ENCODE measurements at places on chromosomes 2 and 18.

DNA sequence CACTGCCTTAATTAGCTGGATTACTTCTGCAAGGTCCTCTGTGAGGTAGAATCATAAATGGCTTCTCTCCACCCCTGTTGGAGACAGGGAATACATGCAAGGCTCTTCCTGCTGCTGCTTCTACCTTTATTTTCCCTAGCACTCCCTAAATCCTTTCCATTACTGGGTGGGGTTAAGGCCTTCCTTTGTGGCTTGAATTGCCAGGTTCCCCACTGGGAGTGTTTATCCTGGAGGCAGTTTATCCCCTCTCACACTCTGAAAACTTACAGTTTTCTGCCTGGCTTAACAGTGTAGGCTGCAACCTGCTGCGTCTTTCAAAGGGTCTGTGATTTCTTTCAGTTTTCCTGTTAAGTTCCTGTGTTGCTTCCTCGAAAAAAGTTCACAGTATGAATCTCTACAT lies 1062.3 kb upstream of the CRIM1 start:
- DNase-seq: no peak

DNA sequence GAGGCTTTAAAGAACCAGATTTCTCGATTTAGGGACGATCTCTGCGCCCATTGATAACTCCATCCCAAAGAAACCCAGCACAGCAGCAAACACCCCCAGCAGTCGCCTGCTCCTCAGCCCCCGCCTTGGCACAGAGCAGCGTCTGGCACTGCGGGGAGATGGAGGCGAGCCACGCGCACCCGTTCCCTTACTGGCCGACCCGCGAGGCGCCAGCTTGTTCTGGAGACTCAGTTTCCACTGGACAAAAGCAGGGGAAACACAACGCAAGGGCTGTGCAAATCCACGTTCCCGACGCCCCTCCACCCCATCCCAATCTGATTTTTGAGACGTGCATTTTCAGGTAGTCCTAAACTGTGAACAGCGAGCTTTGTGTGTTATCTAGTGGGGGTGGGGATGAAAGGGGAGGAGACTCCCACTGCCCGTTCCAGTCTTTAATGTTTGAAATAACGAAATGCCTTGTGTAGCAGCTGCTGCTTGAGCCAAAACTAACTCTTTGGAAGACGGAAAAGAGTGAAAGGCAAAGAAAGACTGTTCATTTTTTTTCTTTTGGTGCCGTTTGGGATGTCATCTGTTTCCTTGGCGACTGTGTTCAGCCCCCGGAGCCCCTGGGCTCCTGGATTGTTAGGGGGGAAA lies 143.2 kb downstream of the MEIS1 start:
- no peak for DNase-seq

DNA sequence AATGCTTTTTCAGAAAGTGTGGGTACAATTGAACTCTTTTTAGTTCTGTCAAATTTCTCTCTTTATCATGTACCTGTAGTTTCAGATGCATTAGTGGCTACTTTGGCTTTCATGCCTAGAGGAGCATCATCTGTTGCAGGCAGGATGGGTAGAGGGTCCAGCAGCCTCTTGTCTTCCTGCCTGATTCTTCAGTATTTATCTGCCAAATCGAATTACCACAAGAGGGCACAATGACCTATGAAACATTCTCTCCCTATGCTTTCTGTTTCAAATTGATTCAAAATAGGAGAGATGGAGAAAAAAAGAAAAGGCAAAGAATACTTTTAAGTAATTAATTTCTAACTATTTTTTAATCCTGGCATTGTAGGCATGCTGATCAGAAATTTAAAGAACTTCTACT lies 477.2 kb downstream of the TRIB2 start:
- DNase-seq: no peak

DNA sequence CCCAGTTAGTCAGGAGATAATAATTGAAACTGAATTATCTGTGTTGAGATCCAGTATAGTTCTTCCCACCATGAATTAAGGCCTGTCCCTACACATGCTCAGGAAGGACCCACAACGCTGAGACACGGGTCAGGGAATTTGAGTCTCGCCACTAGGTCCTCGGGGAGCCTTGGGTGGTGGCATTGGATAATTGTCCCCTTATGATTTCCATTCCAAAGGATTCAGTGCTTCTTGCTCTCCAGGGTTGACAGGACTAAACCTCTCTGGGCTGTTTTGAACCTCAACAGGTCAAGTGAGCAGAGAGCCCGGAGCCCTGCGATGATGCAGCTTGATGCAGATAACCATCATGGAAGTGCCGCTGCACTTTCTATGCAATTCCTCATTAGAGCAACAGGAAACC lies 253.7 kb upstream of the PXDN start:
- DNase-seq: no peak

GRCh38 chr2:23751747-23752265 lies 175.1 kb downstream of the ATAD2B start:
- DNase-seq: no peak

GRCh38 chr2:73027340-73027739 lies 44.2 kb downstream of the SFXN5 start:
- DNase-seq: no peak

GRCh38 chr2:138501425-138502254 lies at the start of gene SPOPL:
Gene SPOPL, plus strand, starts transcription at chr2:138501770. Its CDS starts 48,447 bp downstream, at chr2:138550217.
- DNase-seq: peak; percentile 69

- DNase-seq: no peak
Observed at GRCh38 chr18:61954096-61954746, 61.4 kb upstream of the RNF152 start.

DNA sequence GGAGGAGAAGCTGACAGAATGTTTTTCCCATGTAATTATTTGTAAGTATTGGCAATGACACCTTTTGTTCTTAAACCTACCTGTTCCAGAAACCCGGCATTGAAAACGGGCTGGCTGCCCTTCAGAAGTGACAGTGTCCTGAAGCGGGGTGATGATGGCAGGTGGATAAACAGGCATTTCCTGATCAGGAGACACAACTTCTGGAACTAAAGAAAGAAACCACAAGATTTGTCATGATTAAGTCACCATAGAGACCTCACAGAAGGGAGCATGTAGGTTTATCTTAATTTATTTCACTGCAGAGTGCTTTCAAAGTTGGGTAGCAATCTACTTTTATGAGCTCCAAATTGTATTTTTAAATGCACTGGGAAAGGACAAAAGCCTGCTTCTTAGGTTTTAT lies 43.1 kb downstream of the TTN start:
- no peak for DNase-seq

GRCh38 chr2:95025406-95026319 lies at the start of gene MAL:
Gene MAL, plus strand, starts transcription at chr2:95025708. Its CDS starts 85 bp downstream, at chr2:95025793.
- DNase-seq: peak; percentile 51

DNA sequence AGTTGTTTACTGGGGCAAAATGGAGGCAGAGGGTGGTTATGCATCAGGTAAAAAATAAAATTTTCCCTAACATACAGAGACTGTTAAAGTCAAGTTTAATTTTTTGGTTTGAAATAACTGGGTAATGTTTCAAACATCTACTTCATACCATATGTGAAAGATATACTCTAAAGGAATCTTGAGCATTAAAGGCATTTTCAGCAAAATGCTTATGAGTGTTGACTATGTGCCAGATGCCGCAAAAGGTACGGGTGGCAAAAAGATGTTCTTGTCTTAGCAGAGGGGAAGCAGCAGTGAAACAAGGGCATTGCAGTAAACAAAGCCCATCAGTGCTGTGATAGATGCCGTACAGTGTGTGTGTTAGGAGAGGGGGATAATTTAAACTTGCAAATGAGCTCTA lies 263.1 kb upstream of the ID2 start:
- no peak for DNase-seq

DNA sequence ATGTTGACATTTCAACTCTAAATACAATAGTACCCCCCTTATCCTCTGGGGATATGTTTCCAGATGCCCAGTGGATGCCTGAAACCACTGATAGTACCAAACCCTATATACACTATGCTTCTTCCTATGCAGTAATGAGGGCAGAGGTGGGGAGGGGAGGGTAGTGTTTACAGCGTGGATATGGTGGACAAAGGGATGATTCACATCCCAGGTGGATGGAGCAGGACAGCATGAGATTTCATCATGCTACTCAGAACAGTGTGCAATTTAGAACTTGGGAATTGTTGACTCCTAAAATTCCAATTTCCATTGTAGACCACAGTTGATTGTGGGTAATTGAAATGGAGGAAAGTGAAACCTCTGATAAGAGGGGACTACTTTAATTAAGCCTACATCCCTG lies 75.4 kb downstream of the TSN start:
- DNase-seq: no peak

DNA sequence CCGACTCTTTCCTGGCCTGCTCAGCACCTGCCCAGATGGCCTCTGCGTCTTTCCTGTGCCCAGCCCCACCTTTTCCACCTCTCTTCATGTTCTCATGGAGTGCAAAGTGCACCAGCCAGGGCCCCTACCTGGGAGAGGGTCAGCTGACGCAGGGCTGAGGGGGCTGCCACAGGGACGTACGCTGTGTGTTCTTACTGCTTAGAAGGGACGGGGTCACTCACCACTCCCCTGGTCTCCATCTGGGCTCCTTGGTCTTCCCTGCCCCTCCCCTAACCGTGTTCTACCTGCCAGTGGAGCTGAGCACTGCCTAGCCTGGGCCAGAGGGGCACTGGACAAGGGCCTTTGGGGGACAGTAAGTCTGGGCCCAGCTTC lies 8.6 kb downstream of the ERFE start:
- no peak for DNase-seq

GRCh38 chr18:79011300-79011870 lies 31.8 kb downstream of the SALL3 start:
- no peak for DNase-seq

DNA sequence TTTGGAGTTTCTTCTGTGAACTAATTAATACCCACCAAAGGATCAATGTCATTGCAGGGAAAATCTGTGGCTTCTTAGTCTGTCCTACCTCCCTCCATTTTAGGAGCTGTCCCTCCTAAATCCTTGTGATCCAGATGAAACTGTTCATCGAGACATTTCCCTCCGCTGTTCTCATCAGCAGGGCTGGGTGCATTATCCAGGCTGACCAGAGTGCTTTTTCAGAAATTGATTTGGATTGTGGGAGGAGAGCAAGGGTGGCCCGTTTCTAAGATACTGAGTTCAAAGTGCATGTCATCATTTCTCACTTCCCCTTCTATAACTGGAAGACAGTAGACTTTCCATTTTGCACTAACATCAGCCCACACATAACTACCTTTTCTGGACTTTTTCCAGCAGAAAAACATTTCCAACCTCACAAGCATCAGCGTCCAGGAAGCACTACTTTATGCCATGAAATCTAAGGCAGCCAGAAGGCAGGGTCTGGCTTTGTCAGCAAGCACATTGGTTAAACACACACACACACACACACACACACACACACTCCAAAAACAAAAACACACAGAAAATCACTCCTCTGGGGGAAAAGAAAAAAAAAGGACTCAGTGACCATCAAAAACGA lies 94.1 kb downstream of the ANKRD44 start:
- no peak for DNase-seq

DNA sequence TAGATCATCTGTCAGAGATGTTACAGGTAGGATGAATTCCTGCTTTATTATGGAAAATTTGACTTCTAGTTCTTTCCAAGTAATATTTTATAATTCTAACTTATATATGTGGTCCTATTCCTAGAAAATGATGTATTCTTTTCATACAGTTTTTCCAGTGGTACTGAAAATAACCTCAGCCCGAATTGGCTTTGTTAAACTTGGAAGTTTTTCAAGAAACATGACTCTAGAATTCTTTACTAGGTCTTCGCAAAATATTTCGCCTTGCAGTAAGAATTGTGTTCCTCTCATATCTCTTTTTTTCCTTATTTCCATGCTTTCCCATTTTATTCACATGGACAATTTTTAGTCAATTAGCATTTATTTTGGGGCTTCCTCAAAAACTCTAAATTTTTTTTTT lies 60.5 kb downstream of the BMPR2 start:
- no peak for DNase-seq

DNA sequence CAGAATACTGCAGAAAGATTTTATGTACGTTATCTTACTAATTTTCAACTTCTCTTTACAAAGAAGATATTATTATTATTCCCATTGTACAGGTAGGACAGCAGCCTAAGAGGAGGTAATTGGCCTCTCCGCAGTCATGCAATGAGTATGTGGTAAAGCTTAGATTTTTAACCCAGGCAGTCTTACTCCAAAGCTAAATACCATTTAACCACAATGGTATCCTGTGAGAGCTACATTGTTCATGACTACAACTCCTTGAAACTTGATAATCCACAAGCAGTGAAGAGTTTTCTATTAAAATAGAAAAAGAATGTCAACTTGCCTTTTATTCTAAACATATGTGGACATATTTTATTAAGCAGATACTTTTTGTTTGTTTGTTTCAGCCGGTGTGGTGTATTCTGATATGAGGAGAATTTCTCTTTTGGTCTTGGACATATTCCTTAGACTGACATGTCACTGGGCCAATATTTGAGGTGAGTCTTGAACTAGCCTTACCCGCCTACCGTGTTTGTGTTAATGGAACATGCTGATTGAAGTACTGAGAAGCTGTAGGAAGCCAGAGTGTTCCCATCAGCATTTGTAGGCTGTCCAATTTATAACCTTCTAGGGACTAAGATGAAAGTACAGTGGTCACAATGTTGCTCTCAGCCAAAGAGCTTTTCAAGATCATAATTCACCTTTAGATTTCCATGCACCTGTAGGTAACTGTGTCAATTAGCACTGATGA lies 293.9 kb upstream of the DCC start:
- no peak for DNase-seq

DNA sequence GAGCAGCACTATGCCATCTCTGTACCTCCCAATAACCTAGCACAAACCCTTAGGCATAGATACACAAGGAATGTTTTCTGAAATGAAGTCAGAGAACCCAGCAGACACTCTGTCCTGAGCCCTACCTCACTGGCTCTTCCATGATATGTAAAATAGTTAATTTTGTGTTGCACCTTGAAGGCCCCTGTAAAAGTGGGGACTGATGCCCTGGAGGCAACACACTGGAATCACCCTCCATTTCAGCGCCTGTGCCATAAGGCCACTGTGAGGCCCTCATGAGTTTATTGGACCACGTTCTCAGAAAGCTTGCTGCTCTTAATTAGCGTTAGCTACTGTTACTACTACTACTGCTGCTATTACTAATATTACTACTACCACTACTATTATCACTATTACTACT lies 670.1 kb upstream of the SOX11 start:
- no peak for DNase-seq

GRCh38 chr2:24893934-24894333 lies 26.1 kb downstream of the ADCY3 start:
- DNase-seq: no peak

All from stimulated activated CD4-positive, alpha-beta T cell treated with anti-CD3 and anti-CD28 coated beads, Interleukin-1b, Interleukin-23, amount 100 ng/mL, for 4 hours (primary cell).